Dermis lymphatic vessel endothelial cell (primary cell): ENCODE measurements at places on chromosomes 11 and 22. TPM values are rescaled to one million over a fixed set of nuclear protein-coding genes. Genes with fewer than 3 reads are reported as not detected.

OLFML1 gene
- 0.09 TPM in 1 of 2 replicates, not detected in the other for total RNA-seq

CSF2RB gene
- total RNA-seq: 1.5 and 3.4 TPM in 2 replicates

FGF4 gene
- not detected in 2 replicates for total RNA-seq

CLTCL1 gene
- 3.1 and 3.4 TPM in 2 replicates for total RNA-seq

YWHAH gene
- total RNA-seq: 92.7 and 112 TPM in 2 replicates

F2 gene
- not detected in 2 replicates for total RNA-seq

AQP11 gene
- 0.11 and 0.17 TPM in 2 replicates for total RNA-seq

CCDC73 gene
- under 0.01 TPM in 2 replicates for total RNA-seq

PATE2 gene
- total RNA-seq: 0.22 TPM in 1 of 2 replicates, not detected in the other

TNNT3 gene
- not detected in 2 replicates for total RNA-seq

GNG3 gene
- not detected in 2 replicates for total RNA-seq

CYB5R2 gene
- 0.26 and 0.33 TPM in 2 replicates for total RNA-seq

VSIG10L2 gene
- total RNA-seq: 0.09 TPM in 1 of 2 replicates, not detected in the other

LINC01488 gene
- total RNA-seq: under 0.01 TPM in 1 of 2 replicates, not detected in the other

OR5I1 gene
- not detected in 2 replicates for total RNA-seq

ANO3 gene
- under 0.01 TPM in 1 of 2 replicates, not detected in the other for total RNA-seq
